Activated naive CD8-positive, alpha-beta T cell treated with anti-CD3 and anti-CD28 coated beads, Interleukin-2, amount 10 ng/mL, durations not matched to agents 7 days and 5 days (primary cell): ENCODE measurements at places on chromosomes 12 and 14. TPM values are rescaled to one million over a fixed set of nuclear protein-coding genes. Genes with fewer than 3 reads are reported as not detected.

DNA sequence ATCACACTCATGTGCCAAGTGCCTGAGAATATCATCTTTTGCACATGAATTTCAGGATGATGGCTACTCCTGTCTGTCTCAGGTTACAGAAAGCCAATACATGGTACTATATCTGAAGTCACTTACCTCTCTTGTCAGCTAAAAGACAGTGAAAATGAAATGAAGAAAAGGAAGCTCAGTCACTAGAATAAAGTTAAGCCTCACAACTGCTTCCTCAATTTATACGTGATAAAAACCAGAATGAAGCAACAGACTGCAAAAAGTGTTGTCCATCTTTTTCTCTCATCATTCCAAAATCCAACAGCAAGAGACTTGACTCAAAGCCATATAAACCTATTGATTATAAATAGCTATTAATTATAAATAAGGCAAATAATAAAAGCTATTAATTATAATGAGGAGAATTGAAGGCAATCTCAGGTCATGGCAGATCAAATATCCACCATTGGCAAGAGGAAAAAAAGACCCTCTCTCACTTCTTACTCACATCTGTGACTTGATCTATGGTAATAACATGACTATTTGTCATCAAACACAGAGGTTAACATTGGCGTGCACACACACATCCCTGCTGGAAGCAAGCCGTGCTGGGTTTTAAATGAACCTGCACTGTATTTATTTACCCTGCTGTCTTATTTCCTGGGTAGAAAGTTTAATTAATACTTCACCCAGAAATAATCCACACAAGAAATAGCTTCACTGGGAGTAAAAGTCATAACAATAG, 10.0 kb downstream of the NIN start:
- peak overlapping the region; percentile 92 for H3K27ac ChIP-seq
- no peaks in the 10 kb centered on the region for H3K27me3 ChIP-seq
- H3K4me1 ChIP-seq = peaks cover 70% of the 10 kb centered on the region
- H3K4me3 ChIP-seq = peak overlapping the region; percentile 78
- no peak for DNase-seq

DNA sequence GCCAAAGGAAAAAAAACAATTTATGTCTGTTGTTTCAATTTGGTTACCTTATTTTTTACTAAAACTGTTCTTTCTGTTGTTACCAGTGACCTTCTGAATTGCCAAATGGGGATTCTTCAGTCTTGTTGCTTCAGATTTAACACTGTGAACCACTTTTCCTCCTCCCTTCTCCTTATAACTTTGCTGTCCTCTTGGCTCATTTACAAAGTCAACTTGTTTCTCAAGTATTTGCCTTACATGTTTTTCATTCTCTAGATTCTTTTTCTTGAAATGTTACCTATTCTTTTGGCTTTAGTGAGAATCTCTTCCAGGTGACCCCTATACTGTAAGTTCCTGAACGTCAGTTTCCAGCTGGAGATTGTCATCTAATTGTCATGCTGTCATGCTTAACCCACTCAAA, 19.4 kb downstream of the FUT8 start:
- H3K36me3 ChIP-seq = peaks cover 47% of the 10 kb centered on the region
- no peak overlapping the region for H3K4me3 ChIP-seq
- no peak for DNase-seq
- H3K4me1 ChIP-seq = peaks cover 34% of the 10 kb centered on the region

DNA sequence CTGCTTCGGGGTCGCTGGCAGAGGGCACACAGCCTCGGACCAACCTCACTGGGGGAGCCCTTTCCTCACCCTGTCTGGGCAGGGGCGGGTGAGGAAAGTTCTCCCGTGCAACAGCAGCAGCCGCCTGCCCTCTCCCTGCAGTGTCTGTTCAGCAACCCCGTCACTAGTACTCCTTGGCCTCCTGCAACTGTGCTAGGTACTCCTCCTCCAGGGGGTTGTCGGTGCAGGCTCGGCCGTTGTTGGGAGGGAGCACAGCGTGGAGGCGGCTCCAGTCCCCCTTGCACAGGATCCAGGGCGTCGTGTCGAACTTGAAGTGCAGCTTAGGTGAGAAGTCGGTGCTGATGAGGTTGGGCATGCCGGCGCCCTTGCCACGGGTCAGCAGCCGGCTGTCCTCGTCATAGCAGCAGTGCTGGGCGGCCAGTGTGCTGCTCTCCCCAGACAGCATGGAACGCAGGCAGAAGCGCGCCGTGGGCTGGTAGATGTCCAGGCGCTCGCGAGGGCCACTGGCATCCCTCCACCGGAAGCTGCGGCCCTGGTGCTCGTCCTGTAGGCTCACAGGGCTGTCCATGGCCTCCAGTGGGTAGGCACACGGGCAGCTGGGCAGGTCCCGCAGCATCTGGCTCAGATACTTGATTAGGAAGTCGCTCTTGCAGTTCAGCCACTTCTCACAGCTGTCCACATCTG, 17.7 kb downstream of the AHSA1 start:
- H3K4me1 ChIP-seq = no peaks in the 10 kb centered on the region
- no peaks in the 10 kb centered on the region for H3K27me3 ChIP-seq
- H3K27ac ChIP-seq = no peak overlapping the region
- no peaks in the 10 kb centered on the region for H3K36me3 ChIP-seq
- DNase-seq = no peak

- no peaks in the 10 kb centered on the region for H3K36me3 ChIP-seq
- peaks cover 16% of the 10 kb centered on the region for H3K4me1 ChIP-seq
- no peak for DNase-seq
- H3K4me3 ChIP-seq = no peak overlapping the region
- H3K27me3 ChIP-seq = peaks cover 68% of the 10 kb centered on the region
Observed at GRCh38 chr12:132604668-132605441, 5.5 kb downstream of the LRCOL1 start.

DNA sequence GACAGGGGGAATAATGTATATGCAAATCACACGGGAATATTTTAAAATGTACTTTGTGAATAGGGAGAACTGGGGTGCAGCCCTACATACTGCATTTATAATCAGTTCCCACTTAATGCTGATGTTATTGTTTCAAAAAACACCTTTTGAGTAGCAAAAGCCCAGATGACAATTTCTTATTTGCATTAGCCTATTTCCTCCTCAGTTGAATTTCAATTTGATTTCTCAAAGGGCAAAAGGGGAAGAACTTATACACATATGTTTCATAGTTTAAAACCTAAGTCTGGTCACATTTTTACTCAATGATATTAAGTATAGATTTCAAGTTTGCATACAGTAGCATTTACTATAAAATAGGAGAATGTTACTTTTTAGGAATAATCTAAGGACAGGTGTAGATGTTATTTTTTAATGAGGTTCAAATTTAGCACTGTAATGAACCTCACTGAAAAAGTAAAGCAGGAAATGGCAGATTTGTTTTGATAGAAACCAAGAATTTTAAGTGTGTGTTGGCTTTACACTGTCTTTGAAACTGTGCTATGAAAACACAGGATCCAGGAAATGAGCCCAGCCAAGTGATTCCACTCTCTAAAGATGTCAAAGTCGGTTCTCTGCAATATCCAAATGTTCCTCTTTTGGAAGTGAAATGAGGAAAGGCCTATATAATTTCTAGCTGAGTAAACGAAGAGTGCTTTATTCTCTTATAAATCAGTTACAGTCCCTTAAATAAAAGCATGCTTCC, 367.4 kb downstream of the BTG1 start:
- no peaks in the 10 kb centered on the region for H3K27me3 ChIP-seq
- no peaks in the 10 kb centered on the region for H3K36me3 ChIP-seq
- peaks cover 17% of the 10 kb centered on the region for H3K4me1 ChIP-seq
- DNase-seq = no peak
- peak overlapping the region; percentile 83 for H3K27ac ChIP-seq
- H3K4me3 ChIP-seq = peak overlapping the region; percentile 80

EXOC3L4 gene
- not detected for total RNA-seq

GRCh38 chr12:107822356-107822755, 47.9 kb downstream of the ASCL4 start:
- peaks cover 5% of the 10 kb centered on the region for H3K27me3 ChIP-seq
- H3K4me1 ChIP-seq = no peaks in the 10 kb centered on the region
- no peak for DNase-seq
- H3K4me3 ChIP-seq = no peak overlapping the region
- no peak overlapping the region for H3K27ac ChIP-seq

- H3K36me3 ChIP-seq = no peaks in the 10 kb centered on the region
- DNase-seq = no peak
- no peaks in the 10 kb centered on the region for H3K27me3 ChIP-seq
- no peaks in the 10 kb centered on the region for H3K4me1 ChIP-seq
- H3K4me3 ChIP-seq = no peak overlapping the region
- H3K27ac ChIP-seq = no peak overlapping the region
Observed at GRCh38 chr14:40133463-40133862, 701.2 kb upstream of the FBXO33 start.

CMA1 gene
- 0.33 TPM for total RNA-seq

DNA sequence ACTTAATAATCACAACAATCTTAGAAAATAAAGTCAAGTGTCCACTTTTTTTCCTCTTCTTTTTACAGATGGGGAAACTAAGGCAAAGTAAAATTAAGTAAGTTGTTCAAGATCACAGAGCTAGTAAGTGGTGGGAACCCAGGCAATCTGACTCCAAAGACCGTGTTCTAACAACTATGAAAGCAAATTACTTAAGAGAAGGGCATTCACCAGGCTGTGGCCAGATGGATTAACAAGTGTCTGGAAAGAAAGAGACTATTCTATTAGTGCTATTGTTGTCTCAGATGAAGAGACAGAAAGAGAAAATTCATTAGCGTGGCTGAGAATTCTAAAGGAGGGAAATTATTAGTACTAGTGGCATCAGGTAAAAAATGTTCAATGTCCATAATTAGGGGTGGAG, 48.5 kb downstream of the FGD6 start:
- H3K4me1 ChIP-seq = peaks cover 2% of the 10 kb centered on the region
- H3K27me3 ChIP-seq = peaks cover 3% of the 10 kb centered on the region
- no peak for DNase-seq
- no peaks in the 10 kb centered on the region for H3K36me3 ChIP-seq
- no peak overlapping the region for H3K4me3 ChIP-seq

DNA sequence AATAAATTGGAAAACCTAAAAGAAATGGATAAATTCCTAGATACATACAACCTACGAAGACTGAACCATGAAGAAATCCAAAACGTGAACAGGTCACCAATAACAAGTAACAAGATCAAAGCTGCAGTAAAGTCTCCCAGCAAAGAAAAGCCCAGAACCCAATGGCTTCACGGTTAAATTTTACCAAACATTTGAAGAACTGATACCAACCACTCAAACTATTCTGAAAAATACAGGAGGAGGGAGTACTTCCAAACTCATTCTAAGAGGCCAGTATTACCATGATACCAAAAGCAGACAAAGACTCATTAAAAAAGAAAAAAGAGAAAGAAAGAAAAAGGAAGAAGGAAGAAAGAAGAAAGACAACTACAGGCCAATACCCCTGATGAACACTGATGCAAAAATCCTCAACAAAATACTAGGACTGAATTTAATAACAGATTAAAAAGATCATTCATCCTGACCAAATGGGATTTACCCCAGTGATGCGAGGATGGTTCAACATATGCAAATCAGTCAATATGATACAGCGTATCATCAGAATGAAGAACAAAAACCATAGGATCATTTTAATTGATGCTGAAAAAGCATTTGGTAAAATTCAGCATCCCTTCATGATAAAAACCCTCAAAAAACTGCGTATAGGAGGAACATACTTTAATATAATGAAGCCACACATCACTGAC, 26.9 kb upstream of the CCDC88C start:
- peaks cover 8% of the 10 kb centered on the region for H3K36me3 ChIP-seq
- no peak overlapping the region for H3K27ac ChIP-seq
- no peak overlapping the region for H3K4me3 ChIP-seq
- no peaks in the 10 kb centered on the region for H3K4me1 ChIP-seq
- no peak for DNase-seq
- peaks cover 26% of the 10 kb centered on the region for H3K27me3 ChIP-seq

PALS1 gene
- total RNA-seq = 10.2 TPM

GRCh38 chr12:106030210-106031071, 108.3 kb downstream of the NUAK1 start:
- no peak overlapping the region for H3K4me3 ChIP-seq
- H3K27ac ChIP-seq = no peak overlapping the region
- no peaks in the 10 kb centered on the region for H3K4me1 ChIP-seq
- DNase-seq = no peak

DNA sequence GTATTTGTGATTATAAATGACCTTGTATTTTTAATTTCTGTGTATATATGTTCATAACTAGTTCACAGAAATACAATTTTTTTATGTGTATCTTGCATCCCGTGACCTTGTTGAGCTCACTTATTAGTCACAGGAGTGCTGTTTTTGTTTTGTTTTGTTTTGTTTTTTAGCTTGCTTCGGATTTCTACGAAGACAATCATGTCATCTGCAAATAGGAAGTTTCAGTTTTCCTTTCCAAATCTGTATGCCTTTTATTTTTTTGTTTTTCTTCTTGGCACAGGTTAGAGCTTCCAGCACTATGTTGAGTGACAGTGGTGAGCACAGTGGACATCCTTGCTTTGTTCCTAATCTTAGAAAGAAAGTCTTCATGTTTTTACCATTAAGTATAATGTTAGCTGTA, 229.2 kb upstream of the GARIN6 start:
- no peak overlapping the region for H3K27ac ChIP-seq
- DNase-seq = no peak
- no peaks in the 10 kb centered on the region for H3K27me3 ChIP-seq

- no peak for DNase-seq
- H3K4me1 ChIP-seq = peaks cover 21% of the 10 kb centered on the region
- H3K4me3 ChIP-seq = no peak overlapping the region
- no peaks in the 10 kb centered on the region for H3K27me3 ChIP-seq
- peaks cover 4% of the 10 kb centered on the region for H3K36me3 ChIP-seq
Observed at GRCh38 chr14:54761835-54762234, 140.8 kb downstream of the GCH1 start.

GRCh38 chr14:75909630-75910029, 72.2 kb downstream of the TGFB3 start:
- no peak for DNase-seq
- no peaks in the 10 kb centered on the region for H3K27me3 ChIP-seq
- H3K27ac ChIP-seq = no peak overlapping the region
- no peaks in the 10 kb centered on the region for H3K4me1 ChIP-seq
- H3K4me3 ChIP-seq = no peak overlapping the region

NPAS3 gene
- not detected for total RNA-seq

DNA sequence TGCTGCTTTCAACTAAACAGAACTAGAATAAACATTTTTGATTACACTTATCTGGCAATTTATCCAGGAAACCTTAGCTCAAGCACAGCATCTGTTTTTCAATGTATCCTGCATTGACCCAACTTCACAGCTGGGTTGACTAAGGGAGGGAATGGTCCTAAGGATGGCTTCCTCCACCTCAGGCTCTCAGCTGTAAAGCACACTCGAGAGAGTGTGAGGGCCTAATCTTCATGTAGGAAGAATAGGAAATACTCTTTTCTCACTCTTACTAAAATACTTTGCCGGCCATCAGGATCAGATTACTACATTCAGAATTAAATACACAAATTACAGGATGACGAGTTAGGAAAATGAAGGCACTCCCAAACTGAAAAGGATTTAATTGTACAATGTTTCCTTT, 7.2 kb downstream of the SETD3 start:
- no peak overlapping the region for H3K4me3 ChIP-seq
